Fibroblast of skin of scalp (primary cell): ENCODE measurements at places on chromosomes 1 and 21.
A peak's percentile ranks its signal among the peaks of the same experiment; 100 is the strongest.

- peak; percentile 47 for DNase-seq
These were observed 104.7 kb downstream of the DAB1 start for GRCh38 chr1:57319165-57319564.

DNA sequence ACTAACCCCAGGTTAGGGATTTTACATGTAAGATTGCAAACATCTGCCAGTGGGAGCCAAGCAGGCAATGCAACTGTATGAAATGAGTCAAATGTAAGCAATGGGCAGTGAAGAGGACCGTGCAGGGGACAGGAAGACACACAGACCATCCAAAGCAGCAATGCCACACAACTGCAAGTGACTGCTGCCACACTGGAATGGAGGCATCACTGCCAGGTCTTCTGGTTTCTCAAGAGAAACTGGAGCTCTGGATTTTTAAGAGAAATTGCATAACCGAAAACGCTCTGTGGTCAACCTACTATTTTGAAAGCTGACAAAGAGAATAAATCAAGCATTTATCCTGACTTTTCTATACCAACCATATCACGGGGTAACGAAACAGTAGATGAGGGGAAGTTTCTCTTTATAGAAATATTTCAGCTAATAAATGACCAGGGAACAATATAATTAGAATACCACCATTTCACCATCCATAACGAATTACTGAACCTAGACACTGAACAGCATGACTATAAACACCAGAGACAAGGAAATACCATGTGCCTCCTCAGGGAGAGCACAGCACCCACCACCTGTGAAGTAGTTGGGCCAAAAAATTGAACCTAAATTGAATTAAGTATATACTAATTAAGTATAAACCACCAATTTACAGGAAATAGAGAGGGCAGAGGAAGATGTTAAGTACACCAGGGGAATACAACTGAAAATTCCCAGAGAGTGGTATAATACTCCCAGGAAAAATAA is 4.4 kb downstream of the AK2 start:
- no peak for DNase-seq

- no peak for DNase-seq
These were observed 6.4 kb downstream of the UBE2Q1 start for GRCh38 chr1:154552036-154552435.

GRCh38 chr1:92016720-92017316 is 13.0 kb upstream of the EPHX4 start:
- no peak for DNase-seq
